Fibroblast of skin of scalp (primary cell): ENCODE measurements at places on chromosomes 16 and 17.

DNA sequence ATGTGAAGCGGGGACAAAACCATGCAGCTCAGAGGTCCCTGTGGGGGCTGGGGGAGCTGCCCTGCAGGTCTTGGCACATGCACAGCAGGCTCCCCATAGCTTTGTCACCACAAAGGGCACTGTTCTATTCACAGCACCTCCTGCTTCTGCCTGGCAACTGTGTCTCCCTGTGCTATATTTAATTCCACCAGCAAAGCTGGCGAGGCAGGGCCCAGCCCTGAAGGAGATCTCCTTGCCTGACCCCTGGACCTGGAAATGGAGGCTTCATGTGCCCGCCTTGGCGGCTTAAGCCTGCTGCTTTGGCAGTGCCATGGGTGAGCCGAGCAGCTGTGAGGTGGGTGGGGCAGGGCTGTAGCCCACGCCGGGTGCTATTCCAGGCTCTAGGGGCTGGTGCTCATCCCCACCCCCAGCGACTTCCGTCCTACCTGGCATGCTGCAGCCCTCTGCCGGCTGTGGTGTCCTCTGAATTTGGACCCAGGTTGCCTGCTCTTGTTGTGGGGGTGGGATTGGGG is 6.8 kb downstream of the LDHD start:
- DNase-seq: no peak

DNA sequence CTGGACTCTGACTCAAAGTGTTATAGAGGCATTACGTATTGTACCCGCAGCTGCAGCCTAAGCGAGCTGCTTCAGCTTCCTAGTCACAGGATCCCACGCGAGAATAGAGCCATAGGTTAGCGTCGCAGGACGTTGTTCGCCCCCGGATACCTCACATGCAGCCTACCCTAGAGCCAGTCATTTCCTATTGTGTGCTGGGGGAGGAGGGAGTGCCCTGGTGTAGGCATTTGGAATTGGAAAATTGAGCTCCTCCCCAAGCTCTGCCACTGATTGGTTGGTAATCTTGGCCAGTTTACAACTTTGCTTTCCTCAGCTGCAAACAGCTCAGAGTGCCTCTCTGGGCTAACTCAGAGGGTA is 530 bp downstream of the NAA60 start:
- peak; percentile 66 for DNase-seq

- DNase-seq: no peak
These were observed 22.8 kb downstream of the TRPV2 start for GRCh38 chr17:16438173-16438556.

DNA sequence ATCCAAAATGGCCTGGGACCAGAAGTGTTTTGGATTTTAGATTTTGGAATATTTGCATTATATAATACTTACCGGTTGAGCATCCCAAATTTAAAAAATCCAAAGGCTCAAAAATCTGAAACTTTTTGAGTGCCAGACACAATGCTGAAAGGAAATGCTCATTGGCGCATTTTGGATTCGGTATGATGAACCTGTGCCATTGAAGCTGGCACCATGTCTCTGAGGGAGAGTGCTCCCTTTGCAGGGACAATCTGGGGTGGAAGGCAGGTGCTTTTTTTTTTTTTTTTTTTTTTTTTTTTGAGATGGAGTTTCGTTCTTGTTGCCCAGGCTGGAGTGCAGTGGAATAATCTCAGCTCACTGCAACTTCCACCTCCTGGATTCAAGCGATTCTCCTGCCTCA is 17.7 kb downstream of the SMTNL2 start:
- no peak for DNase-seq

DNA sequence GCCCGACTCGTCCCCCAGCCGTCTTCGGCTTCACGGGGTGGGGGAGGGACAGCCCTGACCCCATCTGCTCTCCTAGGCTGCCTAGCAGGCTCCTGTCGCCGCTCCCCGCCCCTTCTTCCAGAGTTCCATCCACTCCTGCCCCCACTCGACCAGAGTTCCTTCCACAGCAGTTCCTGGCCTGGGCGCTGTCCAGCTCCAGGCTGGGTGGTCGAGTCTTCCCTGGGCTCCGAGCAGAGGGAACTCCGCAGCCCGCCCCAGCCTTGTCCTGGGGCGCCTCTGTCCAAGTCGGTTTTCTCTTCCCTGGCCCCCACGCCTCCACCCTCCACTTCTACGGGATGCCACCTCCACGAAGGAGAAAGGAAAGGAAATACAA is 1.4 kb downstream of the PYY start:
- DNase-seq: no peak

DNA sequence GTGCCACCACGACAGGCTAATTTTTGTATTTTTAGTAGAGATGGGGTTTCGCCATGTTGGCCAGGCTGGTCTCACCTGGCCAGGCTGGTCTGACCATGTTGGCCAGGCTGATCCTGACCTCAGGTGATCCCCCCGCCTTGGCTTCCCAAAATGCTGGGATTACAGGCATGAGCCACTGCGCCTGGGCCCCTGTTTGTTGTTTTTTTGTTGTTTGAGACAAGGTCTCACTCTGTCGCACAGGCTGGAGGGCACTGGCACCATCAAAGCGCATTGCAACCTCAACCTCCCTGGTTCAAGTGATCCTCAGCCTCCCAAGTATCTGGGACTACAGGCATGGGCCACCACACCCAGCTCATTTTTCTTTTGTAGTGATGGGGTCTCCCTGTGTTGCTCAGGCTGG is 43.7 kb upstream of the TAOK1 start:
- no peak for DNase-seq

DNA sequence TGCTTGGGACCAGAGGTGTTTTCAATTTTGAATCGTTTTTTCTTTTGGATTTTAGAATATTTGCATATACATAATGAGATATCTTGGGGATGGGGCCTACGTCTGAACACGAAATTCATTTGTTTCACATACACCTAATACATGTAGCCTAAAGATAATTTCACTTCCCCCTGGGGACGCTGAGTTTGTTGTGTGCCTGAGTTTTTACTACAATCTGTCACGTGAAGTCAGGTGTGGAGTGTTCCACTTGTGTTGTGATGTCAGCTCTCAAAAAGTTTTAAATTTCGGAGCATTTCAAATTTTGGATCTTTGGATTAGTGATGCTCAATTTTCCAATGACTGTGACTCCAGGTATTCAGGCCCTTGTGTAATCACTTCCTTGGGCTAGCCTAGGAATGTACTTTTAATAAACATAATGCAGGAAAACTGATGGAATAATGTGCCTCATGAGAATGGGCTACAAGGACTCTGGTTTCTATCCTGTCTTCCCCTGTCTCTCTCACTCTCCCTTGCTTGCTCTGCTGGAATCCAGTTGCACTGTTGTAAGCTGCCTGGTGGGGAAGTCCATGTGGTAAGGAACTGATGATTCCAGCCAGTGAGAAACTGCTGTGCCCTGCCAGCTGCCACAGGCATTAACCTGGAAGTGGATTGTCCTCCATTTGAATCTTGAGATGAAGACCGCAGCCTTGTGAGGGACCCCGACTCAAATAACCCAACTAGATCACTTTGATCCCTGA is 403.8 kb downstream of the SHISA9 start:
- DNase-seq: peak; percentile 15

DNA sequence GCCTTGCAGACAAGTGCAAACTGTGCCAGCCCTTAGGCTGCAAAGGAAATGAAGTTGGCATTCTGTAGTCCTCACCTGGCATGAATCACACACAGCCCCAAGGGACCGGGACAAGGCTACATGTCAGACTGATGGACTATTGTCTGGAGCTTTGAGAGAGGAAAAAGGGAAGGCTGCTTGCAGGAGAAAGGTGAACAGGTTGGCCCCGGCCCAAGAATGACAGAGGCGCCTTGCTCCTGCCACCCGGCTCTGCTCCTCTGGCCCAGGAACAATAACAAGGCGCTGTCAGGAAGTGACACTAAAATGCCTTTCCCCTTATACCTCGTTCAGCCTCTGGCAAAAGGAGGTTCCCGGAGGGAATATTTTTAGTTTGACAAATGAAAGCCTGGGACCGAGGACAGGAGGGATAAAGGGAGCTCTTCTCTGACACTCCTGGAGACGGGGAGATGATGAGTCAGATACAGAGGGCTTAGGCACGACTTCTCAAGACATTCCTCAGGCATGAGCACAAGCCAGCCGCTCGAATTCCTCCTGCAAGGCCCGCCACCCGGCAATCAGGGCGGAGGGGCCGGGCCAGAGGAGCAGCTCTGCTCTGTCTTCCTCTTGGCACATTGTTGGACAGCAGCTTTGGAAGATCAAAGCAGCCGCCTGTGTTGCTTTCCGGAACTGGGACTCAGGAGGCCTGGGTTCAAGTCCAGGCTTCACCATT is 105.8 kb downstream of the NOG start:
- DNase-seq: peak; percentile 100

- no peak for DNase-seq
These were observed 3.3 kb upstream of the KRT35 start for GRCh38 chr17:41483991-41484826.

DNA sequence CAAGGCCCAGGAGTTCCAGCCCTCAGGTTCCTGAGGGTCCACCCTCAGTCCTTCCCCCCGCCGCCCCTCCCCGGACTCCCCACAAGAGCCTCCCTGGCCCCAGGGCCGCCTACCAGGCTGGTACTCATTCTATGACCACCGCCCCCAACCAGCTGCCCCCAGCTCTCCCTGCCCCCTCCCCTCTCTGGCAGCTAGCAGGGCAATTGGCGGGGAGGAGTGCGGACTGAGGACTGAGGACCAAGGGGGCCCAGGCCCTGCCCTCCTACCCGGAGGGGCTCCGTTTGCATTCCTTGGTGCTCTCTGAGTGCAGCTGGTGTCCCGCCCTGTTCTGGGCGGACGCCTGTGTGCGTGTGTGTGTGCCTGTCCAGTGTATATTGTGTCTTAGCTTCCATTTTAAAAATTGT is 19.1 kb downstream of the UNC13D start:
- no peak for DNase-seq

DNA sequence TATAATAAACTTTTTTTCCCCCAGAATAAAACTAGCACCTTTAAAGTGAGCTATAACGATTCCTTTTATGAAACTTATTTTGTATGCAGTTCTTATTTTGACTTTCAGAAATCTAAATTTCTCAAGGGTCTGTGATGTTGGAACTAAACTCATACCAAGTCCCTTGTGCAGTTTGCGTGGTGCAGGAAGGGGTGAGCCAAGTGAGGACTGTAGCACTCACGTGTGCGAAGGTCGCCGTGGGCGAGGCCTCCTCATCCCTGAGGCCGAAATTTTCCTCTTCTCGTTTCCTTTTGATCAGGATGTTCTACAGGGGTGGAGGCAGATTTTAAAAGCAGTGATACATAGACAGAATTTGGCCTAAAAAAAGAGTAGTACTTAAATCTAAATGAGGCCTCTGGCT is 73.7 kb downstream of the RPTOR start:
- no peak for DNase-seq

DNA sequence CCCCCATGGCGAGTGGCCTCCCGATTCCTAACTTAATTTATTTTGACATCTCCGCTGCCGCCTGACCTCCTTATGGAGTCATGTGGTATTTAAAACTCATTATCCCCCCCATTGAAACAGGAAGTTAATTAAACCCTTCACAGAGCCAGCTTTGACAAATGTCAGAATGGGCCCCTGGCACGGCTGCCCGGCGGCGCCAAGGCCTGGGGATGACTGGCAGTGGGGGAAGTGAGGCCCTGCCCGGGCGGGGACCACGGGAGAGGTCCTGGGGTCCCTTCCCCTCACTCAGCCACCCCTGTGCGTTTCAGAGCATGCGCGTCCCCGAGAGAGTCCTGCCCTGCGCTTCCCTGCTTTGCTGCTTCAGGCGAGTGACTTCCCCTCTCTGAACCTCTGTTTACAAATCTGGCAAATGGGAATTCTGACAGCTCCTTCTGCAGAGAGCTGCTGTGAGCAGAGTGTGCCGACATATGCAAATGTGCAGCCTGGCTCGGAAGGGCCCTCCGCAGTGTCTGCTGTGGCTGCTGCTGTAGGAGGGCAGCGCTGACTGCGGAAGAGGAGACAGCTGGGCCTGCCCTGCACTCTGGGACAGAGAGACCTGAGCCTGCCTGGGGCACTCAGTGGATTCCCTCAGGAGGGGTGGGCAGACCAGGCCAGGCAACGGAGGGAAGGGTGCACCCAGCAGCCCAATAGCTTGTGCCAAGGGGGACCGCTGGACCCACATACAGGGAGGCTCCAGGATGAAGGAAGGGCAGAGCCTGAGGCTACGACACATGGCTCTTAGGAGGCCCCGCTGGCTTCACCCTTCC is 4.4 kb upstream of the ZFPM1 start:
- no peak for DNase-seq

- DNase-seq: no peak
These were observed 476.4 kb downstream of the HS3ST3B1 start for GRCh38 chr17:14777291-14777690.

- DNase-seq: no peak
These were observed 26.0 kb upstream of the C16orf82 start for GRCh38 chr16:27040732-27041131.

GRCh38 chr17:74150428-74151025 is 53.0 kb upstream of the RPL38 start:
- no peak for DNase-seq

DNA sequence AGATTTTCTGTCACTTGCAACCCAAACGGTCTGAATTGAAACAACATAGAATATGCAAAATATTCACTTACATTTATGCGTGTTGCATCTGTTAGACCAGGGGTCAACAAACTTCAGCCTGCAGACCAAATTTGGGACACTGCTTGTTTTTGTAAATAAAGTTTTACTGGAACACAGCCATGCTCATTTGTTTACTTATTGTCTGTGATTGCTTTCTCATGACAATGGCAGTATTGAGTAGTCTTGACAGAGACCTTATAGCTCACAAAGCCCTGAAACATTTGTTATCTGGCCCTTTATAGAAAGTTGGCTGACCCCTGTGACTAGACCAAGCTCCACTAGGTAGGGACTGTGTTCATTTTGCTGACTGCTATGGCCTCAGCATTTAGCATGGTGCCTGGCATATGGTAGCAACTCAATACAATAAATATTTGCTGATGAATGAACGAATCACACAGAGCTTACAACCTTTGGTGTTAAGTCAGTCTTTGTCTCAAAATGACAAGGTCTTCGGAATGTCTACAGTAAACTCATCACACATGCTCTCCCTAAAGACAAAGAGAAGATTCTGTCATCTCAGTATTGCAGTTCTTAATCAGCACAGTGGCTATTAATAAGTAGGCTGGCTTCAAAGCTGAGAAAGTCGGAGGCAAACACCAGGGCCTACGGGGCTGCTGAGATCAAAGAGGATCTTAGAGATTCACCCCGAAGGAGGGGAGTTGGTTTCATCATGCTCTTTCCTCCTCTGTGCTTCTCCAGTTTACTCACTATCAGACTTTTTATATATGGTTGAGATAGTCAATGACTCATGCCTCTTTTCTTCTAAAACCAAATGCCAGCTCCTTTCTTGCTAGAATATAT is 95.2 kb upstream of the AXIN2 start:
- peak; percentile 21 for DNase-seq

DNA sequence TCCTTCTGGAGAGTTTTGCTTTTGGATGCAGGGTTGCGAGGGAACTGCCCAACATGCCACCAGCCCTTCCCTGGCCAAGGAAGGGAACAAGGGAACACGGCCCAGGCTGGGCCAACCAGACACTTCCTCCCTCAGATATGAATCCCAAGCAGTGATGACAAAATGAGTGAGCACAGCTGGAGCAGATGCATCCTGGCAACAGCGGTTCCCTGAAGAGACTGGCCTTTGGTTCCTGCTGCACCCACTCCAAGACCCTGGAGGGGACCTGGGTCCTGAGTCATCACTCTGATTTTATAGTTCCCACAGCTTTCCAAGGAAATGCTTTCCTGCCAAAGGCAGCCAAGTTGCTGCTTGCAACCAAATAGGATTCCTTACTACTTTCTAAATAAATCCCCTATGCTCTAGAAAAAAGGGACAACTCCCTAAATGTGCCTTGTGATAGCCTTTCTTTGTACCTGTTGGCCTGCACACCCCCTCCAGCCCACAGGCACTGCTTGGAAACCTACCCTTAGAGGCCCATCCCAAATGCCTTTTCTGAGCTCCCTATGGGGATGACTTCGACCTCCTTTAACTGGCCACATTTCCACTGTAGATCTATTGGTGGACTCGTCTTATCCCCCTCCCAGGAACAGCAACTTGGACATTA is 5.3 kb downstream of the ST3GAL2 start:
- peak; percentile 90 for DNase-seq
